ENCODE measurements at places on chromosomes 11 and 22.
A peak's percentile ranks its signal among the peaks of the same experiment; 100 is the strongest.

DNA sequence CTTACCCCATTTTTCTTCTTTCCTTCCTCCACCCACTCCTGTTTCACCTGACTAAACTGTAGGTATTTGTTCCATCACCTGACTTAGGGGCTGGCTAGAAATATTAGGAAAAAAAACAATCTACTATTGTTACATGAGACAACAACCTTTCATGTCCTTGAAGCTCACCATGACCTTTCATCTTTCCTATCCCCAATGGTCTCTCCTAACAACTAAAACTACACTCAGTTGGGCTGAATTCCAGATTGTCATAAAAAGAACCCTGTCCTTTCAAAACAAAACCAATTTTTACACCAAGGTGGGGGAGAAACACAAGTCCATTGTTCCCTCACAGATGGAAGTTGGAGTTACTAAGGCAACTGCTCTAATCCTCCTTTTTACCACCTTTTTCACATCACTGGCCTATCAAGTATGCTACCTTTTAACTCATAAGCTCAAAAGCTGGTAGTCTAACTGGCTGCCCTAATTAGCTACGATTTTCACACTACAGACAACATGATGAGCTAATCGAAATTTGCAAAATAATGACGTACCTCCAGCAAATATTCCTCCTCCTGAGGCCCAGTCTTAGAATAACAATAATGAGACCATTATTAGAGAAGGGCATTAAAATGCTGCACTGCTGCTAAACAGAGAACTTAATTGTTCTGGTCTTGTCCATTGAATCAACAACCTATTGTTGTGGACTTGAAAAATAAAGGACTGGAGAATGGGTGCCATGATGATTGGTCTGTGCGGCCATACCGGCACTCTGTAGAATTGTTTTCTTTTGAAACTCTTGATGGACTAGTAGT lies 46.5 kb upstream of the SOX6 start:
- DNase-seq: no peak

DNA sequence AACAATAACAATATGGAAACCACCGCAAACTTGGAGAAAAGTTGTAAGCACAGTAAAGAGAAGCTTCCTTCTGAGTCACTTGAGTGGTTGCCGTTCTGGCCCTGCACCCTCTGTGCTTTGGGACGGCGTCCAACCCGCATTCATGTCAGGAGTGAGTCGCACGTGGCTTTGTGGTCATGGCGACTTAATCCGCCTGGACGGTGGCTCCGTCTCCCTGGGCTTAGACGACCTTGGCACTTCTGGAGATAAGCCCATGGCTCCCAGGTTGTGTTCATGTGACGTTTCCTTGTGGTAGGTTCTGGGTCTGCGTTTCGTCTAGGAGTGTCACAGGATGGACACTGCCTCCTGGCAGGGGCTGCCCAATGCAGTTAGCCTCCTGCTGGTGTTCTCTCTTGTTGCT lies 40.5 kb downstream of the TPCN2 start:
- no peak for DNase-seq

GRCh38 chr22:32854351-32854804 lies 52.9 kb downstream of the TIMP3 start:
- no peak for DNase-seq

GRCh38 chr11:11403763-11404725 lies 51.0 kb upstream of the CSNK2A3 start:
- no peak for DNase-seq

DNA sequence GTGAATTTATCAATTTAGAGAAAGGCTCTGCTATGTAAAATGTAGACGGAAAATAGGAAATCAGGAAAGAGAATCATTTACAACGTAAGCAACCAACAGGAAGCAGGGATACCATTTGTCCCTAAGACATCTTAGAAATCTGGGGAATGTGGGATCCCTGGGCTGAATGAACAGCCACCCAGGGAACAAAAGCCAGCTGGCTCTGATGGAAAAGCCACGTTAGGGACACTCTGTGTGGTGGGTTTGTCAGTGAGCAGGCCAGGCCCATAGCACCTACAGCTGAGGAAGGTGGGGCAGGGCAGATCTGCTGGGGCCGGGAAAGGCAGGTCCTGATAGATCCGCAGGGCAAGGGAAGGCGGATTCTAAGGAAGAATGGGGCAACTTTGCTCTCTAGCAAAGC lies 87.1 kb upstream of the CSNK2A3 start:
- no peak for DNase-seq

DNA sequence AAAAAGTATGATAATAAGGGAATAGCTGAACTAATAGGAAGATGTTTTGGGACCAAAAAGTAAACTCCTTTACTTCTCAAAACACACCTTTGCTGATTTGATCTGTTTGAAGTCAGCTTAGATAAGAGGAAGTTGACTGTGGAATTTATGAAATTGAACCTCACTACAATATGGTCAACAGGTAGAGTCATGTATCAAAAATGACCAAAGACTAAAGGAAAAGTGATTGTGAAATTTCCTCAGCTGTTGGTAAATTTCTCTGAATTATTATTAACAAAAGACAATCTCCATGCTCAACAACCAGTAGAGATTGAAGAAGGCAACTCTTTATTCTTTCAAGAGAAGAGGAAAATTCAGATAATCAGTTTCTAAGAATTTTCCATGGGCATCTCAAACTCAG lies 826.5 kb downstream of the KCNA4 start:
- DNase-seq: no peak

DNA sequence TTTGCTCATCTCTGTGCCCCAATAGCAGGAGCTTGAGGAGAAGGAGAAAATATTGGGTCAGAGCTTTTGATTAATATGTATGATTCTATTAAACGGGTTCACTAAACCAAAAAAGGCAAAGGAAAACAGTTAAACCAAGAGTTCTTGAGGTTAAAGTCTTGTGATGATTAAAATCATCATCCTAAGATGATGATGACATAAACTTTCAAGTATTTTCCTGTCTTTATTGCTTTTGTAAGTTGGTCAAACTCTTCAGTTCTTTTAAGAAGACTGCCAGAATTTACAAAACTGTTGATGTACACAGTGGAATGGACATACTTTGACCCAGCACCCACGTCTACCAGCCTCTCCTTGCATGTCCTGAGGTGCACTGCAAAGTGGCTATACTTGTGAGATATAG lies 41.0 kb downstream of the FDX1 start:
- no peak for DNase-seq

GRCh38 chr11:128587415-128587814 lies at the start of gene ETS1:
Gene ETS1 (minus strand): TSS chr11:128587558. CDS start chr11:128573130, 14,428 bp downstream.
- DNase-seq: no peak

DNA sequence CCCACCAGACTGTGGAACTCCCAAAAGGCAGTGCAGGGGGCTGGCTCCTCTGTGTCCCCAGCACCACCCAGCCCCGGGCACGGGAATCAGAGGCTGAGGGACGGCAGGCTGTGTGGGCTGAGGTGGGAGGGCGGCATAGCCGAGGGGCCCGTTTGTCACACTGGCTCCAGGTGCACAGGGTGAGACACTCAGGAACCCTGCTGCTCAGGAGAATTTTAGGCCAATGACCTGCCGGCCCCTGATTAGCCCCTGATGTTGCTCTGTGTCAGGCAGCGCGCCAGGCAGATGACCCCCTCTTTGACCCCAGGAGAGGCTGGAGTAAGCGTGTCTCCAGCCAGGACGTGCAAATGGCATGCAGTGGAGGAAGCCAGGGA lies 52.7 kb downstream of the RTL6 start:
- no peak for DNase-seq

- DNase-seq: no peak
Observed at GRCh38 chr22:36056980-36057379, 28.4 kb upstream of the RBFOX2 start.

DNA sequence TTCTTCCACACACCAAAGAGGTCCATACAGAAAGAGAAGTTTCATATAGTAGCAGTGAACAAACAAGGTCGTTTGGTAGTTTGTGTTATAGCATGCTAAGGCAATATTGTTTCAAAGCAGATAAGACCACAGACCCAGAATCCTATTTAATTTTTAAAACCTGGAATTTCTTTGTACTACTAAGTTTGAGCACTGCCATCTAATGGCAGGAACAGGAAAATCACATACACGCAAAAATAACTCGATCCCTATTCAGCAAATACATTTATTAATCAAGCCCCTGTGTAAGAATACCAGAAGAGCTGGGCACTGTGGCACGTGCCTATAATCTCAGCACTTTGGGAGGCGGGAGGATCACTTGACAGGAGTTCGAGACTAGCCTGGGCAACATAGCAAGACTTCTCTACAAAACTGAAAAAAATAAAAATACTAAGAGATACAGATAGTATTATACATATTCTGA lies 2.9 kb upstream of the BTBD10 start:
- no peak for DNase-seq

DNA sequence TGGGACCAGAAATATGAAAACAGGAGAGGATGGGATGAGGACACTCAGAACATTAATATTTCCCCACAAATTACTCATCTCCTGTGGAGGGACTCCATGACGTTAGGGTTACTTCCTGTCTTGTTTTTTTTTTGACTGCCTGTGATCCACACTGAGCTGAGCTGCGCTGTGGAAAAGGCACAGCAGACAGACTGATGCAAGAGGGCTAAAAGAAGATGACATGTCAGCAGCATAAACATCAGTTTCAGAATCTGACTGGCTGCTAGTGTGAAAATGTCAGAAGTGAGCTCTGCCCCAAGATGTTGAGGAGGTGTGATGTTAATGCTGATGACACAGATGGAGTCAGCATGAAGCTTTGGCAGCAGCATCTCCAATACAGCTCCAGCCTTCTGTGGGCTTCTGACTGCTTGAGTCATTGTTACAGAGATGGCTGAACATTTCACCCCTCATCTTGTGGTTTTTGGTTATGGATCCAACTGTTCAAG lies 286.8 kb downstream of the BLID start:
- no peak for DNase-seq

GRCh38 chr11:114586797-114587196 lies 8.8 kb downstream of the NXPE4 start:
- no peak for DNase-seq

DNA sequence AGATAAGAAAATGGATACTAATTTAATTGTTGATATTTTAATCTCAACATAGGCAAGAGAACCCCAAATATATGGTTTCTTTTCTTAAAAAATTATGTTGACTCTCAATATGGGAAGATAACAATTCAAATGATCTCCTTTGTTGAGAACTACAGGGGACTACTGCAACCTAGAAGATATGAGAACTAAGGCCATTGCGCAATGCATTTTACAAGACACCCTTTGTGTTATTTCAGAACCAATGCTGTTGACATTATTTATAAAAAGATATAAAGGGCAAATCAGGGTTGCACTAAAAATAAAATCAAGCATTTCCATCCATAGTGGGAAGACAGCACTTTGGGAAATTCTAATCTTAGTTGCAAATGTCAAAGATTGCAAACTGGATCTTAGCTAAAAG lies 322.3 kb downstream of the SOX6 start:
- DNase-seq: no peak

DNA sequence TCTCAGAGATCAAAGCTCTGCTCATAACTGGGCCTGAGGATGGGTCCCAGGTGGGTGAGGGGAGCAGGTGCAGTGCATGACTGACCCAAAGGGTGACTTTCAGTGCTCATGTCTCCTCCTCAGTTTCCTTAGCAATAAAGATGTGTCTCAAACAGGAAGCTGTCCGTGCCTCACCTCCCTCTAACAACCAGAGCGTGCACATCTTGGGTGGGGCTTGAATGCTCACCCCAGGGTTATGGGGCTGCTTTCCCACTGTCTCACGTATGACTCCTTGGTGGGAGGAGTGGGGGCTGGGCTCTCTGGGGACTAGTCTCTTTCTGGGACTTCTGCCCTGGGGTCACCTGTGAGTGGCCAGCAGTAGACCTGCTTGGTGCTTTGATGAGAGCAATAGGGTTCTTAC lies 53.9 kb upstream of the PHOX2A start:
- no peak for DNase-seq

GRCh38 chr11:24932110-24933000 lies 435.5 kb downstream of the LUZP2 start:
- no peak for DNase-seq

DNA sequence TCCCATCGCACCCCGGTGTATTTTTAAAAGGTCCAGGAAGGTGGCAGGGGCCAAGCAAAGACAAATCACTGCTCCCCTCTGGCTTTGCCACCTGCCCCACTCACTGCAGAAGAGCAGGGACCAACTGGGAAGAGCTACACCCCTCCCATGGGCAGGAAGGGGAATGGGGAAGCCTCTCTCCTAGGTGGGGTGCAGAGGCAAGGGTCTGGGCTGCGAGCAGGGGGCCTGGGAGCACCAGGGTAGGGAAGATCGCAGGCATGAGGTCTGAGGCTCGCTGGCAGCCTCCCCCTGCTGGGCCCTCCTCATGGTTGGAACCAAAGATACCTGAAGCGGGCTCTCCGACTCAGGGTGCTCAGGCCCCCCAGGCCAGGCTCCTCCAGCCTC lies 36.8 kb downstream of the PISD start:
- DNase-seq: no peak

GRCh38 chr11:117876341-117877119 lies at the start of gene FXYD6:
Gene FXYD6 (minus strand): TSS chr11:117876658. CDS start chr11:117842776, 33,882 bp downstream.
- no peak for DNase-seq

GRCh38 chr22:30602049-30602448 lies 4.9 kb upstream of the TCN2 start:
- DNase-seq: peak; percentile 8

- DNase-seq: no peak
Observed at GRCh38 chr22:35346596-35347220, 34.2 kb upstream of the HMOX1 start.

GRCh38 chr11:57515332-57516060 lies at the start of gene SLC43A1:
Gene SLC43A1 (minus strand): TSS chr11:57515702. CDS start chr11:57514111, 1,591 bp downstream.
- peak; percentile 42 for DNase-seq

DNA sequence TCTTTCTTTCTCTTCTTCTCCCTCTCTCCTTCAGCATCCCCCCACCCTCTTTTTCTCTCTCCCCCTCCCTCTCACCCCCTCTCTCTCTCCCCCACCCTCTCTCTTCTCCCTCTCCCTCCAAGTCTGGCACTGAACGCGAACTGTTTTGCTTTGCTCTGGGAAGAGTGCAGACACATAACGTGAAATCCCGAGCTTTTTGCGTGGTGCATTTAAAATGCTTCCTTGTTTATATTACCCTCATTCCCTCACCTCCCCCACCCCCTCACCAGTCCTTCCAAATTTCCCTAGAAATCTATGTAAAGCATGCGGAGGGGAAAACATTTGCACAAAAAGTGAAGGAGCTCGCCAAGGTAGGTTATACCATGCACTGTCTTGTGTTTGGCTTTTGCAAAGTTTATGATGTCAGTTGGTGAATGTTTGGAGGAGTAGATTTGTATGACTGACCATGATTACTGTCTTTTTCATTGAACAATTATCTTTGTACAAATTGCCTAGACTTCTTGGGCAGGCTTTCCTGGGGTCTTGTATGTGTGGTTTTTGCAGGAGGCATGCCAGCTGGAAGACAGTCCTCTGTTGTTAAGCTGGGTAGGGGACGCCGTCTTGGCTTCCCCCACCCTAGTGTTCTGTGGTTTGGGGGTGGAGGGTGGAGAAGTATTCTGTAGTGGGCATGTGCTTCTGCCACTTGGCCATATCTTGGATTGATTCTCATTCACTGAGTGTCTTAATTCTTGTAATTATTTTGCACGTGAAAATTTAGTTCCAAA lies 123.7 kb upstream of the HSD17B12 start:
- DNase-seq: no peak

- DNase-seq: no peak
Observed at GRCh38 chr11:78427615-78428265, 10.1 kb upstream of the GAB2 start.
